ENCODE measurements at places on chromosomes 12 and 14.

DNA sequence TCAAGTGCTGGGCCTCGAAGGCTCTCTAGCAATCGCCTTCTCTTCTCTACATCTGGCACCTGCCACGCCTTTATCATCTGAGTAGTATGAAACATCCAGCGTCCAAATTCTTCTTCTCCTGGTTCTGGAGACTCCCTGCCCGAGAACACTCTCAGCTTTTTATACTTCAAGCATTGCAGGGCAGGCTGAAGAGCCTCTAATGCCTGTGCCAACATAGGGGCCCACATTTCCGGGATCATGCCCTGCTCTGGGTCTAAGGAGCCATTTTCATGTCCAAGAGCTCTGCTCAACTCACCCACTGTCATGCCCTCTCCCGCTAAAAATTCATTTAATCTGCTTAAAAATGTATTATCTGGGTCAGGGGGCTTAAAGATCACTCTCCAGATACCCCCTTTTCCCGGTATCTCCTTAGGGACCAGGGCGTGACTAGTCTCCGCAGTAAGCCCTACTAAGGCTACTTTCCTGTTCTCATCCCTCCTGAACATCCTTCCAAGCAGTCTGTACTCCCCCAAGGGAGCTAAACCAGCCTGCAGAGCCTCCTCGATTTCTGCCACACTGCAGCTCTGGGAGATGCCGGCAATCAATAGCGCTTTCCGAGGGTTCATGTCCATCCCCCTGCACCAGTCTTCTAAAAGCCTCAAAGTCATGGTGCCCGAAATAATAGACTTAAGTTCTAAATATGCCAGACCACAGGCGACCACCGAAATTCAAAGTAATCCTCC is 940 bp downstream of the MOAP1 start:
- no peak for DNase-seq

GRCh38 chr14:59870277-59871165 is at the start of gene RTN1:
RTN1 (minus strand) TSS chr14:59870776; CDS start chr14:59870630, 146 bp downstream.
- no peak for DNase-seq

GRCh38 chr14:73250781-73251500 is 13.6 kb downstream of the PAPLN start:
- no peak for DNase-seq

DNA sequence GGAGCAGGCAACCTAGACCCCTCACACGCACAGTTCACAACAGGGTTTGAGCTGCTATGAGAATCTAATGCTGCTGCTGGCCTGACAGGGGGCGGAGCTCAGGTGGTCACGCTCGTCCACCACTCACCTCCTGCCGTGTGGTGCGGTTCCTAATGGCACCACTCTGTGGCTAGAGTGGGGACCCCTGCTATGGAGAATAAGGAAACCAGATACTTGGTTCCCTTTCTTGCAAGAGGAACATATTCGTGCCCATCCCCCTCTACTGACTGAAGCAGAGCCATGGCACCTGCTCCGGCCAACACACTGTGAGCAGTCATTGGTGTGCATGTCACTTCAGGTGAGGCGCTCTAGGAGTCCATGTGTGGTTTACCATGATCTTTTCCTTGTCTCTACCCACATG is 30.4 kb upstream of the RIMBP2 start:
- DNase-seq = no peak

DNA sequence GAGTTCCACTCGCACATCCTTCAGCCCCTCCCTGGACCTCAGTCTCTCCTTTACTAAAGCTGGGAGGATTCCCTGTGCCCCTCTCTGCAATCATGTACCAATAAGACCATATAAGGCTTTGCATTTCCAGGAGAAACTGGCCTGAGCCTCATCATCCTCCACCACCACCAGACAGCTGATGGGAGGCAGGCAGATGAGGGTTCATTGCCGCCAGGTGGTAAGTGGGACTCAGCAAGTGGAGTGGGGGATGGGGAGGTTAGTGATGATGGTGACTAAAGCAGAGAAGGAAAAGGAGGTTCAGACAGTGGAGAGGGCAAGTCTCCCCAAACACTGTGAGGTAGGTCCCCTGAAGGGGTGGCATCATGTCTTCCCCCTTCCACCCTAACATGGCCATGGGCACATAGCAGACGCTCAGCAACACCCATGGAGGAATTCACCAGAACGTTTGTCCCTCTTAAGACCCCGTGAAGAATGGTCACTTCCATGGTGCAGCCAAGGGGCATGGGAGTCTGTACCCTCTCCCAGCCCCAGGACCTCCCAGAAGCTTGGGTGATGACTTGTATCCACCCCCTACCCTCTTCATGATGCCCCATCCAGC is 4.5 kb upstream of the TNFRSF1A start:
- no peak for DNase-seq

GRCh38 chr12:45669093-45669492 is 60.4 kb upstream of the ARID2 start:
- DNase-seq = peak; percentile 68

GRCh38 chr12:23753628-23754365 is 195.7 kb downstream of the SOX5 start:
- no peak for DNase-seq

DNA sequence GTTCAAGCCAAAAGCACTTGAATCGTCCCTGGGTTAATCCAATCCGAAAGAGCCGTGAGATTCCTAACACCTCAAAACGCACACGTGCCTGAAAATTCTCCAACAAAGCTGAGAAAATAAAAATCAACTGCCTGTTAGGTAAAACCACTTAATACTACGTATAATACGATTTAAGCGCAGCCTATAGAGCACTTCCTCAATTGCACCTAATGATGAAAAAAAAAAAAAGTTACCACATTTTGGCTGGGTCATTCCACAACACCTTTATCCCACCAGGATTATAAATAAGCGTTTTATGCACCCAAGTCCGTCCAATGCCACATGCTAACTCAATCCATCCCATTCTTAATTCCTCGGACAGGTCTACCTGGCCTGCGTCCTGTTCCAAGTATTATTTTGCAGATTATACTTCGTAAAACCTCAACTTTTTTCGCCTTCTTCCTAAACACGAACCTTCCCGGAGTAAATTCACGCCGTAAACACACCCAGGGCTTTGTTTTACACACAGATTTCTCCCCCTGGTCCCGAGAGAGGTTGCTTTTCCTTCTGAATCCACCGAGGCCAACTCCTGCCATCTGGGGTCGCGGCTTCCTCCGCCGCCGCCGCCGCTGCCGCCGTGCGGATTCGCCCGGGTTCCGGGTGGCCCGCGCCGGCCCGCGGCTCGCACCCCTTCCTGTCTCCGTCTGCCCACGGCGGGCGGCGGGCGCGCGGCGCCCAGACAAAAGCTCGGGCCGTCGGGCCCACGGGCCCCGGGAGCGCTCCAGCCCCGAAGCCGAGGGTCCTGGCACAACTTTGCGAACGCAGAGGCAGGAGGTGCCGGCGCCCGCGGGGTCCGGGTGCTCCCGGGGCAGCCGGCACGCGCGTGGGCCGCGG is 66.2 kb downstream of the RNF34 start:
- DNase-seq = no peak

- no peak for DNase-seq
Observed at GRCh38 chr14:84144166-84144565, 1385.8 kb upstream of the FLRT2 start.

GRCh38 chr14:99784508-99784907 is 8.7 kb upstream of the EML1 start:
- no peak for DNase-seq

GRCh38 chr14:62118461-62118860 is 356.2 kb downstream of the SNAPC1 start:
- no peak for DNase-seq

DNA sequence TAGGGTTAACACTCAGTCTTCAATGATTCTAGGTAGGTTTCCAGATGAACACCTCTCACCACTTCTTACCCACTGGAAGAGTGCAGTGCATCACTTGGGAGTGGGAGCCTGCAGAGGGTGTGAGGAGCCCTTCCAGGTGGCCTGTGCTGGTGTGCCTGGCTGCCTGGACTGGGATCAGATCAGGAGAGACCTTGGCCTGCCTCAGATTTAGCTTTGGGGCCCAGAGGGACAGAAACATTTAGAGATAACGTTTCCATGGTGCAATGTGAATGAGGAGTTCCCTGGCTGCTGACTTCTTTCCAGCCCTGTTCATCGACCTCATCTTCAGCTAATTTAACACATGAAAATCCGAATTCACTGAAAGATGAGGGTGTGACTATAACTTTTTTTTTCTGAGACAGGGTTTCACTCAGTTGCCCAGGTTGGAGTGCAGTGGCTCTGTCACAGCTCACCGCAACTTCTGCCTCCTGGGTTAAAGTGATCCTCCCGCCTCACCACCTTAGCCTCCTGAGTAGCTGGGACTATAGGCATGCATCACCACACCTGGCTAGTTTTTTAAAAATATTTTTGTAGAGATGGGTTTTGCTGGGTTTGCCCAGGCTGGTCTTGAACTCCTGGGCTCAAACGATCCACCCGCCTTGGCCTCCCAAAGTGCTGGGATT is 53.6 kb downstream of the SUSD6 start:
- DNase-seq = no peak

DNA sequence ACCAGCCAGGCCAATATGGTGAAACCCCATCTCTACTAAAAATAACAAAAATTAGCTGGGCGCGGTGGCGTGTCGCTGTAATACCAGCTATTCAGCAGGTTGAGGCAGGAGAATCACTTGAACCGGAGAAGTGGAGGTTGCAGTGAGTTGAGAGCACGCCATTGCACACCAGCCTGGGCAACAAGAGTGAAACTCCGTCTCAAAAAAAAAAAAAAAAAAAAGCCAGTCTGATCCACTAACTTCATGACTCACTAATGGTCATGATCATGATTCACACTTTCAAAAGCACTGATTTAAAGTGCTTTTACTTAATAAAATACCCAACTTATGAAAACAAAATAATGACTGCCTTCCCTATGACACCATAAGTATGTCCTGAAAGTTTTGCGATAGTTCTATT is 38.4 kb upstream of the CPM start:
- DNase-seq = no peak

DNA sequence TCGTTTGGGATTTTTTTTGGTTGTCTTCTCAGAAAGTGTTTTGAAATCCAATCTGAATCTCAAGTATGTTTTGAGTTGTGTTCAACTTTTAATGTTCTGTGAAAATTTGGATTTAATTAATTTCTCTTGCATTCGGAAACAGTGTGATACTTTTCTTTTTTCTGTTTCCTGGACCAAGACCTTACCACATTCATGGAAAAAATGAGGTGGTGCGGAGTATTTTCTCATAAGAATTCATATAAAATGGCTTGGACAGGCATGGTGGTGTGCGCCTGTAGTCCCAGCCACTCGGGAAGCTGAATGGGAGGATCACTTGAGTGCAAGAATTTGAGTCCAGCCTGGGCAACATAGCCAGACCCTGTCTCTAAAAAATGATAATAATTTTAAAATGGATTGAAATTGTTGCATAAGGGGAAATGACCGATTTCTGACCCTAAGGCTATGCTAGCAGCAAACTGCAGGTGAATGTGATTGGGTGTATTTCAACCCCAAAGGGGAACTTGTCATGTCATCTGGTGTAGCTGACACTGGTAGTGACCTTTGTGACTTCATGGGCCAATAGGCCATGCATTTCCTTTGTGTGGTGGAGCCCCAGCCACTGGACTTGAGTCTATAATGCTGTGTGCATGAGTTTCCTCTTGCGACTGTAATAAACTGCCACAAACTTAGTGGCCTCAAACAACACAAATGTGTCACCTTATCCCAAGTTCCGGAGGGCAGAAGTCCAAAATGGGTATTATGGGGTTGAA is 123.5 kb upstream of the RFLNA start:
- no peak for DNase-seq

GRCh38 chr12:57844709-57845477 is 1.6 kb downstream of the CTDSP2 start:
- no peak for DNase-seq

DNA sequence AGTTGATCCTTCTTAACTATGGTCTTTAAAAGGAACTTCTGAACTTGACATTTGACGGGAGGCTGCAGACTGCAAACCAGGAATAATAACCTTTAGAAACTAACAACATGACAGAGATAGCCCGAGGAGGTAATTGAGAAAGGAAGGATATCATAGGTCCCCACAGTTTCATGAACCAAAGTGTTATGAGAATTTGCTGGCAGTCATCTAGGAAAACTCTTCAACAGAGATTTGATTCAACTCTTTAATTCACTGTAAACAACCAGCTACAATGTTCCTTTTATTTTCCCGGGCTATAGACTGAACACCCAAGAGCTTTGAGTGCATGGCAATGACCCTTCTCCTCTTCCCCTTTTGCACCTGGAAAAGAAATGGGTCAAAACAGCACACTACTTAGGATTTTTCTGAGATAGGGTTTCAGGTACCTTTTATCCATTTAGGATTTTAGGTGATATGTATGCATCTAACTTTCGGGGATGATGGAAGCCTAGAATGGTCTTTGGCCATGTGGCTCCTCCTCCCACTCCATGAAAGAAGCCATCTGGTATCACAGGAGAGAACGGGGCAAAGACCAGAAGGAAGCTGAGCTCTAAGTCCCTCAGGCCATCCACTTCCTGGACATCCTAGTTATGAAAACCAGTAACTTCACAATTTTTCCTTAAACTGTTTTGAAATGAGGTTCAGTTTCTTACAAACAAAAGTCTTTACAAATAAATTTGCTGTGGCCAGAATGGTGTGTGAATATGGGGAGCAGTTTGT is 23.0 kb downstream of the GLT8D2 start:
- no peak for DNase-seq

- DNase-seq = no peak
Observed at GRCh38 chr14:54651649-54652048, 84.7 kb downstream of the SAMD4A start.

GRCh38 chr12:42385326-42385841 is 59.4 kb downstream of the PPHLN1 start:
- DNase-seq = no peak

DNA sequence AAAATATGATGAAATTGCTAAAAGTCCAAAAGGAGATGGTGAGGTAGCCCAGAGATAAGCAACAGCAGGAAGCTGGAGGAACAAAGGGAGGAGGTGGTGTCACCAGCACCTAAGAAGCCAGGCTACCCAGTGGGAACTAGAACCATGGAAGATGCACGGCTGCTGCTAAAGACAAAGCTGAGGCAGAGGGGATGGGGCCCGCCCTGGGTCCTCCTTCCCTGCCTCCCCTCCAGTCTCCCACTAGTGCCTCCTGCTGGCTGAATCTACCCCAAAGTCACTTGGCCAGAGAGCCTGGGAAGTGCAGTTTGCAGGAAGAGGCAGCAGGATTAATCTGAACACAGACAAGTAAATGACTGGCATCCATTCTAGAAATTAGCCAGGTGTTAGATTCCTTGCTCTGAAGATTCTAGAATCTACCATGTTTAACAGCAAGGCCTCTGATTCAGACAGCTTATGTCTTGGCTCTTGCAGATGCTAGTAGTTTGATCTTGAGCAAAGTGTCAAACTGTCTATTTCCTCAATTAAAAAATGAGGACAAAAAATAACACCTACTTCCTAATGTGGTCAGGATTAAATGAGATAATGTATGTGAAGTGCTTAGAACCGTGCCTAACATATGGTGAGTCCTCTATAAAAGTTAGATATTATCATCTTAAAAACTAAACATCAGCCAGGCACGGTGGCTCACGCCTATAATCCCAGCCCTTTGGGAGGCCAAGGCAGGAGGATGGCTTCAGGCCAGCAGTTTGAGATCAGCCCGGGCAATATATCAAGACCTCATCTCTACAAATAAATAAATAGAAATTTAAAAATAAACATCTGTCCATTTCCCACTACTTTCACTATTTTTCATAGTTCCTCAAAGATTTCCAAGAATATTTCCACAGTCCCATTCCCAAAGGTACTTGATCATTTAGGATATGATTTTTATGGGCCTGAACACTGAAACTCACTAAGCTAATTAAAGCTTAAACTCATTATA is 5.8 kb upstream of the LRP10 start:
- DNase-seq = no peak
